ENCODE measurements at places on chromosomes 12 and 14.
A peak's percentile ranks its signal among the peaks of the same experiment; 100 is the strongest.

DNA sequence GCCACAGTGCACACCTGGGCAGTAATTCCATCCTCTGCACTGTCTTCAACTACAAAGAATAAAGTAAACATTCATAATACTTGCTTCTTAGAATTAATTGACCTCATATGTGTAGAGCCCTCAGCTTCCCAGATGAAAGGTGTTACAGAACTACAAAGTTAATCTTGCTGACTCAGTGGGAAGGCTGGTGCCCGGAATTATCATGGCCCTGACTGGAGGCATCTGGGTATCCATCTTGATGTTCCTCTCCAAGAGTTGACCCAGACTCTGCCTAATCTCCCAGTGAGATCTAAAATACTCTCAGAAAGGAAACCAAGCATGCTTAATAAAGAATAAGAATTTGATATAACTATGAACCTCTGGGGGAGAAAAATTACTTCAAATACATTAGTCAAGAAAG lies 147.0 kb upstream of the ARID2 start:
- H3K27me3 ChIP-seq, result peaks cover 12% of the 10 kb centered on the region
- H3K36me3 ChIP-seq, result no peaks in the 10 kb centered on the region
- no peak overlapping the region for H3K4me3 ChIP-seq
- peaks cover 7% of the 10 kb centered on the region for H3K4me1 ChIP-seq

DNA sequence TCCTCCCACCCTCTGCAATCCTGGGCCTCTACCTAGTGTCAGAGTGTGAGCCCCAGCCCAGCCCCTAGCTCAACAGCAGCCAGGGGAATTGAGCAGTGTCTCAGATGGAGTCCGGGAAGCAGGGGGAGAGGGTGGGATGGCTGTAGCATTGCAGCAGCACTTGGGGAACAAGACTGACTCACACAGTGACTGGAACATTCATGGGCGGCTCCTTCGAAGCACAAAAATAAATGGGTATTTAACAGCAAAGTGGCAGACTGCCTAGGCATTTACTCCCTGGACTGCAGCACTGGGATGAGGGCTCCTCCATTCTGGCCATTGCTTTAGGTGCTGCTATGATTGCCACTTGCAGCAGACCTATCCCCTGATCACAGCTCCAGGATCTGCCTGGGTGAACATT lies 46.0 kb upstream of the STK38L start:
- DNase-seq, result no peak
- peaks cover 36% of the 10 kb centered on the region for H3K4me1 ChIP-seq
- H3K27me3 ChIP-seq, result no peaks in the 10 kb centered on the region
- H3K27ac ChIP-seq, result peak overlapping the region; percentile 92
- H3K36me3 ChIP-seq, result no peaks in the 10 kb centered on the region

- no peak for DNase-seq
- peaks cover 27% of the 10 kb centered on the region for H3K27me3 ChIP-seq
- H3K36me3 ChIP-seq, result no peaks in the 10 kb centered on the region
Measured at GRCh38 chr12:52402873-52403540, 3.1 kb downstream of the KRT82 start.

DNA sequence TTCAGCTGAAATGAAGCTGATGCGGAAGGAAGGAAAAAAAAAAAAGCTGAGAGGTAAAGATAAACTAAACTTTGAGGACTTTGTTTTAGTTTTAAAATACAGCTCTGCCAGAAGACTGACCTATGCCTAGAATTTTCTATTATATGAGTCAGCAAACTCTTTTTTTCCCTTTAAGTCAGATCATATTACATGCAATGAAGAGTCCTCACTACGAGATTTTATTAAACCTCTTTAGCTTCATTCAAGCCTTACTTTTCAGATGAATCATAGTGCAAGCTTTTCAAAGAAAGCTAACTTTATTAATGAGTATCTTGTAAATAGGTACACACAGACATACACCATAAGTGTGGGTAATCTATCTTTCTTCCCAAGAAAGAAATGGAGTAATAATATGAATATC lies 57.8 kb upstream of the FSCB start:
- no peaks in the 10 kb centered on the region for H3K27me3 ChIP-seq
- no peak overlapping the region for H3K4me3 ChIP-seq
- no peaks in the 10 kb centered on the region for H3K4me1 ChIP-seq
- DNase-seq, result no peak
- H3K27ac ChIP-seq, result no peak overlapping the region
- no peaks in the 10 kb centered on the region for H3K36me3 ChIP-seq

DNA sequence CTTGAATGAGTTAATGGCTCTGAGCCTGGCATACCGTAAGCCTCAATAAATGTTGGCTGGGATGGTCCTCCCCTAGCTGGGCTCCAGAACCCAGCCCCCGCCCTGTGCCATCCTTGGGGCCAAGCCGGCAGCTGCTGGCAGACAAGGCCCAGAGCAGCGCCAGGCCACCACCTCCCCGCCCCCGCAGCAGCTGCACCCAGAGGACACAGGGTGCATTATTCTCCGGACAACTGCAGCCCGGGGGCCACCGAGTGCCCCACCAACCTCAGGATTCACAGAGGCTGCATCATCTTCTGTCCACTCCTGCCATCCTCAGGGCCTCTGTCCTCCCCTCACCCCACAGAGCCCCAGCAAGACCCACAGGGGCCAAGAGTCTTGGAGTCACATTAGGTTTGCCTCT lies 92.7 kb downstream of the NCOR2 start:
- H3K27ac ChIP-seq, result no peak overlapping the region
- peaks cover 14% of the 10 kb centered on the region for H3K4me1 ChIP-seq
- no peak overlapping the region for H3K4me3 ChIP-seq
- no peaks in the 10 kb centered on the region for H3K27me3 ChIP-seq
- no peak for DNase-seq

DNA sequence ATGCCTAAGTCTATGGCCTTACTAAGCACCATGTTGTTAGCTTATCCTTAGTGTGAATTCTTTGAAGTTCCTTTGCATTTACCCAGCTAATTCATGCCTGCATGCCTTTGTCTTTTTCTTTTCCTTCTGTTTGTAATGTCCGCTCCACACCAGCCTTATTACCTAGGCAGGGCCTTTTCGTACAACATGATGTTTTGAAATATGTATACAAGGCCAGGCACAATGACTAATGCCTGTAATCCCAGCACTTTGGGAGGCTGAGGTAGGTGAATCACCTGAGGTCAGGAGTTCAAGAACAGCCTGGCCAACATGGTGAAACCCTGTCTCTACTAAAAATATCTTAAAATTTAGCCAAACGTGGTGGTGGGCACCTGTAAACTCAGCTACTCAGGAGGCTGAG lies 1636.5 kb upstream of the SEL1L start:
- H3K27me3 ChIP-seq, result no peaks in the 10 kb centered on the region
- H3K4me3 ChIP-seq, result no peak overlapping the region

DNA sequence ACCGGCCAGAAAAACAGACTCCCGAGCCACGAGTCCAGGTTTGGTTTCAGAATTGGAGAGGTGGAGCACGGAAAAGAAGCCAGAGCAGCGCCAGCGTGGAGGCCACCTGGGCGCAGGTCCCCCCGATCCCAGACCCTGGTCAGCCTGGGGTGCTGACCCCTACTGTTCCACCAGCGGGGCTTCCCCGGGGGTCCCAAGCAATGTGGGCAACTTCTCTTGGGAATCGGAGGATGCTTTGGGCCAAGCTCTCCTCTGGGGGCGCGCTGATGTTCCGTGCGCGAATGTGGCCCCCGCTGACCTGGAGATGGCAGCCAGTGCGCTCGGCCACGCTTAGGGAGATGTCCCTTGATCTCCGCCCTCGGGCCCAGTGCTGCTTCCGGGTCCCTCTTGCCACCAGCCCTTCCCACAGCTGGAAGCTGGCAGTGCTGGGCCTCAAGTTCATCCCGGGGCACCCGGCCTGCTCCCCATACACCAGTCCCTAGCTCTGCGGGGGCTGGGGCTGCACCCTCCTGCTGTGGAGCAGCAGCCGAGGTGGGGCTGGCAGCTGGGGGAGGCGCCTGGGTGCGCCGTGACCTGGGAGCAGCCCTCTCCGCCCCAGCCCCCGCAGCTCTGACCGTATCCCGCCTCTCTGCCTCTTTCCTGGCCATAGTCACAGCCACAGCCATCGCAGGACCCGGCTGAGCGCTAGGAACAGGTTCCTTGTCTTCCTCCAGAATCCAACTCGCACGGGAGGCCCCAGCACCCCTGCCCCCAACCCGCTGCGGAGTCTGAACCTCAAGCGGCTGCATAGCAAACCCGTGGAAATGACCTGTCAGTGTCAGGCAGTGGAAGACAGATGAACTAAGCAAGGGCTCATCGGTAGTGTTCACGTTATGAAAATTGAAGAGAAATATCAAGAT lies 91.2 kb downstream of the RCOR1 start:
- H3K36me3 ChIP-seq, result peaks cover 5% of the 10 kb centered on the region
- peak; percentile 94 for DNase-seq
- no peak overlapping the region for H3K27ac ChIP-seq
- no peak overlapping the region for H3K4me3 ChIP-seq
- no peaks in the 10 kb centered on the region for H3K27me3 ChIP-seq

DNA sequence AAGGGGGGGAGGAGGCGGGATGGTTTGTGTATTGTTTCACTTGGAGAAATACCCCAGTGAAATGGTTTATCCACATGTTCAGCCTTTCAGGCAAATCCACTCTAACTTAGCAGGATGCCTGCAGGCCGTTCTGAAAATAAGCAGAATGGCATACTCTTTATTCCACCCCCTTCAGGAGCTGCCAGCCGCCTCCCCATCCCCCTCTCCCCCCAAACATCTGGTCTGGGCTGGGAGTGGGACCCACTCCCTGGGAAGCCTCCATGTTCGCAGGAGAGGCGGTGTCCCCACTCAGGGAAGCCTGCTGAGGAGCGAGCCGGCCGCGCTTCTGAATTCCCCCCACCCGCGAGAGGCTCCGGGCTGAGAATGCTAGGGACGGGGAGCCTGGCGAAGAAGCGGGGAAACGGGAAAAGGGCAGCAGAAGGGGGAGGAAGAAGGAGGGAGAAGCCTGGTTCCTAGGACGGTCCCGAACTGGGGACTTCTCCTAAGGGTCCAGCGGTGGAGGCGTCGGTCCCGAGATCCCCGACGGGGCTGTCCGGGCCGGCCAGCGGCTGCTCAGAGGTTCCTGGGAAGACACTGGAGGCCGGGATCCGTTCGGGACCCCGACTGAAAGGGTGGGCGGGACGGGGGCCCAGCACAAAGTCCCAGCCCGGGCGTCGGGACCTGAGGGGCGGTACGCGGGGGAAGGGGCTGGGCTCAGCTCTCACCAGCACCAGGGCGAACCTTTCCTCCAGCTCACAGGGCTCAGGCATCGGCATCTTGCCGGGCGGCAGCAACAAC lies 666 bp downstream of the FMNL3 start:
- H3K36me3 ChIP-seq, result no peaks in the 10 kb centered on the region
- peaks cover 2% of the 10 kb centered on the region for H3K27me3 ChIP-seq
- peaks cover 51% of the 10 kb centered on the region for H3K4me1 ChIP-seq
- peak overlapping the region; percentile 94 for H3K4me3 ChIP-seq
- no peak for DNase-seq

- H3K4me1 ChIP-seq, result peaks cover 48% of the 10 kb centered on the region
- DNase-seq, result no peak
- H3K36me3 ChIP-seq, result peaks cover 2% of the 10 kb centered on the region
- no peaks in the 10 kb centered on the region for H3K27me3 ChIP-seq
- peak overlapping the region; percentile 47 for H3K4me3 ChIP-seq
Measured at GRCh38 chr14:55103005-55103640, 25.9 kb upstream of the LGALS3 start.

DNA sequence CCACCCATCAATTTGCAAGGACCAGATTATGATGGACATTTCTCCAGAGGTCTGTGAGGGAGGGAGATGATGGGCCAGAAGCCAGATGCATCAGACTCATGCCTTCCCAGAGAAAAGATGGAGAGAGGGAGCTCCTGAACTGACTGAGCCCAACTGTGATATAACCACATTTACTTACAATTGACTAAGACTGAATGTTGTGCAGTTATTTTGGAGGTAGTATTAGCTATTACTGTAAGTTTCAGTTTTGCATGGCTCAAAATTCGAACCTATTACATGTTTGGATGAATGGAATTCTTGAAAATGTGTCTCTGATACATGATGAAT lies 211.1 kb upstream of the SFSWAP start:
- H3K27ac ChIP-seq, result no peak overlapping the region
- no peak overlapping the region for H3K4me3 ChIP-seq
- no peaks in the 10 kb centered on the region for H3K4me1 ChIP-seq
- no peak for DNase-seq
- H3K36me3 ChIP-seq, result no peaks in the 10 kb centered on the region
- H3K27me3 ChIP-seq, result peaks cover 6% of the 10 kb centered on the region

GRCh38 chr14:94646066-94646465 lies 33.9 kb downstream of the SERPINA3 start:
- no peak overlapping the region for H3K4me3 ChIP-seq
- no peak overlapping the region for H3K27ac ChIP-seq
- H3K4me1 ChIP-seq, result peaks cover 12% of the 10 kb centered on the region
- no peaks in the 10 kb centered on the region for H3K27me3 ChIP-seq

DNA sequence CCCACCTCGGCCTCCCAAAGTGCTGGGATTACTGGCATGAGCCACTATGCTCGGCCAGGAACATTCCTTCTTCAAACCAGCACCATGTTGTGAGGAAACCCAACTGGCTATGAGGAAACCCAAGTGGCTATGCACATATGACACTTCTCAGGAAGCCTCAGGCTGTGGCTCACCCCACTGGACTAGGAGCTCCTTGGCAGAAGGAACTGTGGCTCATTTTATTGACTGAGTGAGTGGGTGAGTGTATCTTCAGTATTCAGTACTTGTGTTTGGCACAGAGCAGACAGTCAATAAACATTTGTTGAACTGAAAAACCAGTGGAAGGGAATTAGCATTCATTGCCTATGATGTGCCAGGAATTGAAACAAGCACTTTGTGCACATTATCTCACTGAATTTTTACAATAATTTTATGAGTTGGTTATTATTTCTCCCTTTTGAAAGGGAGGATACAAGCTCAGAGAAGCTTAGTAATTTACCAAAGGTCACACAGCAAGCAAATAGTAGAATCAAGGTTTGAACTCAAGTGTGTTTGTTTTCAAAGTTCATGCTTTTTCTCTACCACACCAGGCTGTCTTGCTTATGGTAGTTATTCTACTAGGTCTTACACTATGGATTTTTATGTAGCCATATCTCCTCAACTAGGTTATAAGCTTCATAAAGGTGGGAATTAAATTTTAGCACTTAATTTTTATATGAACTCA lies 121.6 kb downstream of the VEZT start:
- H3K4me1 ChIP-seq, result peaks cover 23% of the 10 kb centered on the region
- H3K27me3 ChIP-seq, result no peaks in the 10 kb centered on the region
- no peaks in the 10 kb centered on the region for H3K36me3 ChIP-seq
- no peak for DNase-seq

DNA sequence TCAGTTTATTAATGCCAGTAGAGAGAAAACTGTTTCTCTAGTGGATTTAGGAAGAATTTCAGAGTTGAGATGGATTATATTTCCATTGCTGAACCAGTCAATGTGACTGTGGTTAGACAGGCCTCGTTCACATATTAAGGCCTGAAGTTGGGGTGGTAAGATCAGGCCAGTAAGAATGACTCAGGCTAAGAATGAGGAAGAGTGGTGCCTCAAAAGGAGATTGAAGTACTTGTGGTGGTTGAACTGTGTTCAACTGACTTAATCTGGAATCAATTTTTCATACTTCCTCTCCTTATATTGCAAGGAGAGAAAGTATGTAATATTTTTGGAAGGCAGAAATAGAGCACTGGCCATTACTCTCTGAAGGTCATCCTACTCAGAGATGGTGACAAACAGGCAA lies 37.8 kb upstream of the ATF7IP start:
- H3K4me3 ChIP-seq, result no peak overlapping the region
- H3K4me1 ChIP-seq, result peaks cover 10% of the 10 kb centered on the region
- H3K27me3 ChIP-seq, result no peaks in the 10 kb centered on the region
- no peaks in the 10 kb centered on the region for H3K36me3 ChIP-seq
- H3K27ac ChIP-seq, result peak overlapping the region; percentile 66

GRCh38 chr12:83763425-83763824 lies 1076.7 kb downstream of the TMTC2 start:
- H3K4me1 ChIP-seq, result no peaks in the 10 kb centered on the region
- H3K27me3 ChIP-seq, result no peaks in the 10 kb centered on the region
- no peak overlapping the region for H3K4me3 ChIP-seq
- peak; percentile 12 for DNase-seq
- H3K27ac ChIP-seq, result no peak overlapping the region
- no peaks in the 10 kb centered on the region for H3K36me3 ChIP-seq
